ENCODE measurements at places on chromosomes 13 and 19.

DNA sequence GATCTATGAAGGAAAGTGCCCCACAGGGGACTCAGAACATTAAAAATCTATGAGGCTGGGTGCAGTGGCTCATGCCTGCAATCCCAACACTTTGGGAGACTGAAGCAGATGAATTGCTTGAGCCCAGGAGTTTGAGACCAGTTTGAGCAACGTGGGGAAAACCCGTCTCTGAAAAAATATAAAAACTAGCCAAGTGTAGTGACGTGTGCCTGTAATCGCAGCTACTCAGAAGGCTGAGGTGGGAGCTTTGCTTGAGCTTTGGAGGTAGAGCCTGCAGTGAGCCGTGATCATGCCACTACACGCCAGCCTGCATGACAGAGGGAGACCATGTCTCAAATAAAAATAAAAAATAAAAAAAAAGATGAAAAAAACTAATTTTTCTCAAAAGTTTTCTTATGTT, 1070.6 kb downstream of the PCDH9 start:
- peak; percentile 41 for DNase-seq

GRCh38 chr19:2546128-2547032, 70.5 kb downstream of the GADD45B start:
- DNase-seq = peak; percentile 86

GRCh38 chr13:96871469-96871868, 122.8 kb downstream of the OXGR1 start:
- no peak for DNase-seq

- peak; percentile 41 for DNase-seq
These were observed 1.3 kb upstream of the LDLR start for GRCh38 chr19:11087870-11088505.

- no peak for DNase-seq
These were observed 1.1 kb downstream of the LNX2 start for GRCh38 chr13:27619093-27619727.

GRCh38 chr13:50713523-50714248, 129.8 kb downstream of the DLEU7 start:
- DNase-seq = no peak

- DNase-seq = no peak
These were observed 17.2 kb downstream of the BLOC1S3 start for GRCh38 chr19:45195764-45196163.

DNA sequence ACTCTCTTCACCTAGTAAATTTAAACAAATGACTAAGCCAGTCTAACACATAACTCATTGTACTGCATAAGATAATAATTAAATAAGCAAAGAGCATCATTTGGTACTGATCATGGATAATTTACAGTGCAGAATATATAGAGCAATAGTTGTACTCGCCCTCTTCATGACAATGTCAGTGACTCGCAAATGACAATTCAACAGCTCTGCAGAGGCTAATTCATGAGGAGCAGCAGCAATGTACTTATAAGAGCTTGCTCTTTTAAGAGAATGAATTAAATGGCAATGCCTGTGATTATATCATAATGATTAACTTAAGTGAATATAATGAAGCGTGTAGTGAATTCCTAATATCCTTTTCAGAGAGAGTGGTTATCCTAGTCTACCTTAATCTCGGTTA, 284.5 kb upstream of the PCDH20 start:
- DNase-seq = no peak

- no peak for DNase-seq
These were observed 693 bp upstream of the TMED1 start for GRCh38 chr19:10836479-10837330.

DNA sequence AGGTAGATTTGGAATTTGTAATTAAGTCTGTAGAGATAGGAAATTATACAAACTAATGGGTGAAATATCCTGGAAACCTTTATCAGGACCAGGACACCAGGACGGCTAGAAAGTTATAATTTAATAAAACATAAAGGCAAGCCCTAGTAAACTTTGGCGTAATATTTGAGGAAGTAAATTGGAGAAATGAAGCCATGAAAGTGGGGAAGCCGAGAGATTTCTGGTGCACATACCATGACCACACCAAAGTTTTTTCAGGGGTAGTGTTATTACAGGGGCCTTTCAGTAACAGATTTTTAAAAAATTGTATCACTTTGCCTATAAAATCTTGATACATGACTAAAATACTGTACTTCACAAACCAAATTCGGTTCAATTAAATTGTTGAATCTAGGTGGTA, 54.7 kb upstream of the URAD start:
- DNase-seq = no peak

DNA sequence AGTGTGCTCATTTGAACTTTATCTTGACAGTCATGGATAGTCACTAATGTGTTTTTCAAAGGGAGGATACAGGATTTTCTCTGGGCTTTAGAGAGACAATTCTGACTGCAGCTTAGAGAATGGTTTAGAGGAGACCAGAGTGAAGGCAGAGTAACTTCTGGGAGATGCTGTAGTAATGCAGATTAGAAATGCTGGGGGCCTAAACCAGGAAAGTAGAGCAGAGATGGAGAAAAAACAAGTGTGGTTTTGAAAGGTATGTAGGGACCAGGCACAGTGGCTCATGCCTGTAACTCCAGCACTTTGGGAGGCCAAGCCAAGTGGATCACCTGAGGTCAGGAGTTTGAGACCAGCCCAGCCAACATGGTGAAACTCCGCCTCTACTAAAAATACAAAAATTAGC, 18.3 kb upstream of the CEBPA start:
- DNase-seq = no peak

GRCh38 chr19:35902870-35903475, 644 bp downstream of the HCST start:
- no peak for DNase-seq

GRCh38 chr19:51489113-51489512, 10.8 kb downstream of the CEACAM18 start:
- no peak for DNase-seq

DNA sequence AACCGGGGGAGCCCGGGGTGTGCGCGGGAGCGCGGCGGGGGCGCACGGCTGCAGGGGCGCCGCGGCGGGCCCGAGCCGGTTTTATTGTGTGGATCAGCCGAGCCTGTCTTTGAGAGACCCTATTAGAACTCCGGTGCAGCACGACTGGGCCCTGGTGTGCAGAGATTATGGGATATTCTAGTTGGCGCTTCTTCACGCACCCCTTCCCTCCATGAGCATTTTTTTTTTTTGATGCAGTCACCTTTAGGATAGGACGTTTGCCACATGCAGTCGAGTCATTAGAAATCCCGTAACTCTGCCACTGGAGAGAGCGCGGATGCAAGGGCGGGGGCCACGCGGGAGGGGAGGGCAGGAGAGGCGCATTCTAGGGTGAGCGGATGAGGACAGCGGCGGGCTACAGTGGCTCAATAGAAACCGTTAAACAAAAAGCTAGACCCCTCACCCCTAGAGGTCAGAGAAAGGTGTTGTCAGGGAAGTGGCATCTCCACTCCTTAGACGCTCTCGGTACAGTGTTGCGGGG, 3.7 kb downstream of the FGF9 start:
- peak; percentile 84 for DNase-seq

GRCh38 chr19:18846862-18847548, 15.2 kb downstream of the UPF1 start:
- peak; percentile 89 for DNase-seq

DNA sequence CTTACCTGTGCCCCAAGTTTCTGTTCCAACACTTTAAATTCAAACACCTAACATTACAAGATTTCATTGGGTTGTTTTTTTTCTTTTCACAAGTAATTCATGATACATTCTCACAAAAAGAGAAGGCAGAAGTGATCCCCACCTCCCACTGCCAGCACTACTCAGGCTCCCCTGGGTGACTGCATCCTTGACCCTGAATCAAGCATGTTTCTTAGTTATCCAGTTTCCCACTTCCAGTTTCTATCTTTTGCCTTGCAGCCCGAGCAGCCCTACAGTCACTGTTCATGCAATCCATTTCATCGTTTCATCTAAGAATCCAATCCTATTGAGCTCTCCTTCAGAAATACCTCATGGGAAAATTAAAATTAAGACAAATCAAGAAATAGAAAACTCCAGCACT, 61.4 kb downstream of the RNASEH2B start:
- DNase-seq = no peak

DNA sequence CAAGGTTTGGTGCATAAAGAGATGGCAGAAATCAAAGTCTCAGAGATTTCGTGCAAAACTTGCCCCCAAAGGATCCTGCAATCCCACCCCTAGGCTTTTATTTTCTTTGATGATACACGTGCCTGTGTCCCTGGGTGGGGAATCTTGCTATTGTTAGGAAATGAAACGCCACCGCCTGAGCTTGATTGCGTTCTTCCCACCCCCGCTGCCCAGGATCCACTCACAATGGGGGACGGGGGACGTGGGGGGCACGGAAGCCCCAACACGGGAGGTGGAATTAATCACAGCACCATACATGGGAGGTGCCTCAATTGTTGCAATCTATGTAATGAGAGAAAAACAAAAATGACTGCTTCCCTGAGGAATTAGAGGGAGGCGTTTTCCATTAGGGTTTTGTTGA, 39.6 kb downstream of the ZNRF4 start:
- no peak for DNase-seq

DNA sequence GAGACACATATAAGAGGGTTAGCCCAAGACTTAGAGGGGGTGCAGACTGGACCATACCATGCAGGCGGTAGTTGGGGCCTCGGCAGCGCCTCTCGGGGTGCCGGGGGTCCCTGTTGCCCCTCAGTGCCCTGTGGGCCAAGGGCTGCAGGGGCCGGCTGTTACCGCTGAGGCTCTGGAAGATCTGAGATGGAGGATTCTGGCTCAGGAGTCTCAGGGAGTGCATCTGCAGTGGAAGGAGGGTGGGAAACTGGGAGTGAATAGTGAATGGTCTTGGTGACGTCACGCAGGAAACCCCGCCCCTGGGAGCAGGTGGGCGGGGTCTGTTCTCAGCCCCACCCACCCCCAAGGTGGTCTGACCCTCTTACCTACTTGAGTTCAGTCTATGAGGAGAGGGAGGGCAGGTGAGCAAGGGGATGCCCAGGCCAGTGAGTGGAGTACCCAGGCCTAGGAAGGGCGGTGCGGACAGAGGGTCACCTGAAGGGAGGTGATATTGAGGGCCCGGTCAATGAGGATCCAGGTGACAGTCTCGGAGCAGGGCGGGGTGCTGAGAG, 1.7 kb upstream of the DBP start:
- no peak for DNase-seq

- no peak for DNase-seq
These were observed 15.4 kb downstream of the PIP5K1C start for GRCh38 chr19:3684817-3685410.

- no peak for DNase-seq
These were observed 36.7 kb upstream of the SERP2 start for GRCh38 chr13:44336934-44337333.

DNA sequence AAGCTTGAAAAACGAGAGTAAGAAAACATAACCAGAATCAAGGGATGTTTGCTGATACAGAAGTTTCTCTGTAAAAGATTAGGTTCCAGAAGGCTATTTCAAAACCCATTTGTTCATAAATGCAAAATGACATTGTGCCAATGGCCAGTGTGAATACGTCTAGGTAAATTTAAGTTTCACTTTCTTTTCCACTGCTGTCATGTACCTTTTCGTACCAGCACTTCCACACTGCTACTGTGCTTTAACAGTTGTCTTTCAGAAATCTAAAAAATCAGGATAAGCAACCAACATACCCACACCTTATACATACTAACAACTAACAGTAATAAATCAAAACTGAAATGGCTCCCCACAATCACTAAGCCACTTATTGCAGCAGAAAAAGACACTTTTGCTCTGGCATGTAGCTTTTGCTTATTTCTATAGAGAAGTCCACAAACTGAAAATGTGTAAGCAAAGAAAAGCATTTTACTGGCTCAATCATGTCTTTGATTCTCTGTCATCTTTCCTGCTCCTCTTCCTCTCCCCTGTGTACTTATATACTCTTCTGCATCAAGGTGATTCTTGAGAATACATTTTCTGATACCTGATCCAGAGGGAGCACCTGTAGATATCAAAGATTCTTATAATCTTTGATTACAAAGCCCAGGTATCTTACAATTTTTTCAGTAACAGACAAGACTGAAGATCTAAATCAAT, 34.3 kb downstream of the ELF1 start:
- no peak for DNase-seq

DNA sequence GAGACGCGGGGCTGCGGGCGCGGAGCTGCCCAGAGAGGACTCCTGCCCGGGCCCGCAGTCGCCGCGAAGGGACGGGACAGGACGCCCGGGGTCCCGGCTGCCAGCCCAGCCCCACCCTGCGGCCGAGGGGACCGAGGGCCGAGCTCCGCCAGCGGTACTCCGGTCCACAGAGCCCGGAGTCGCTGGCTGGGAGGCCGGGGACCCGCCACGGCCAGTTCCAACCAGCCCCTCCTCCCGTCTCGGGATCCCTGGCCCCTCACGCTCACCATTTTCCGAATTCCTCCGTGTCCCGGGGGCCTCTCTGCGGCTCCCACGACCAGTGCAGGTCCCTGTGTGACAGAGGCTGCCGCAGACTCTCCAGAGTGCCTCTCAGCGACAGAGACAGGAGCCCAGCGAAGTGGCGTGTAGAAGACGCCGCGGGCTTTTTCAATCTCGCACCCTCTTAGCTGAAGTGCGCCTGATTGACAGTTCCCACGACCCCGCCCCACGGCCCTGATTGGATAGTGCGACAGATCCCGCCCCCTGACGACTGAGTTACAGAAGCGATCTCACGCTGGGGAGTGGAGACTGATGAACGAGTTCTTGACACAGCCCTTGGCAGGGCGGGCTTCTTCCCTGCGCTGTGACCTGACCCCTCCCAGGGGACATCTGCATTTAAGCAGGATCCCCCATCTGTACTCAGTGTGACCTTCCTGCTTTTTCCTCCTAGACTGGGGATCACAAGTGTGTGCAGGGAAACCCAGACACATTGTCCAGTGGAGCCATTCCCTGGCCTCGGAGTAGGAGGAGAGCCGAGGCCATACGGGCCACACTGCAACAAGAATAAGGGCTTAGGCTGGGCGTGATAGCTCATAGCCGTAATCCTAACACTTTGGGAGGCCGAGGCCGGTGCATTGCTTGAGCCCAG, 44.0 kb downstream of the ZNF823 start:
- DNase-seq = peak; percentile 99

DNA sequence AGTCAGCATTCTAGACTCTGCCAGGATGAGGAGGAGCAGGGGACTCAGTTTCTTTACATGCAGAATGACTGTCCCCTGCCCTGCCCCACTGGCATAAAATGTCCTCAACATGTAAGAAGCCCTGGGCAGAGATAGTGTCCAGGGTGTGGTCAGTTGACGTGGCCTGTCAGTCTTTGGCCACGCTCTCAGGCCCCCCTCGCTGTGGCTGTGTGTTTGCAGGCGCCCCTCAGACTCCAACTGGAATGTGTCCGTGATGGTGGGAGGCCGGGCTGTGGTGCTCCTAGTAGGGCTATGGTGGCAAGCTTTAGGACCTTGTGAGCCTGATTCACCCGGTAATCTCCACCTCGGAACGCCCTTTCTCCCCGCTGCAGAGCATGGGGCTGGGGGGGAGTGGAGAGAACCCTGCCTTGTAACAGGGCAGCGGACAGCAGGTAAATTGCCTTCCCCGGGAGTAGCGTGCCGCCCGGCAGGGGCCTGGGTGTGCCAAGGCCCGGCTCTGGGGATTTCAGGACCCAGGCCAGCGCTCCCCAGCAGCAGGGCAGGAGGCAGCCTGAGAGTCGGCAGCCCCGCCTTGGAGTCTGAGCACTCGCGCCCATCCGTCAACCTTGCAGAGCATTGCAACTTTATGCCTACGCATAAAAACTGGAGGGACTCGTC, 62.3 kb downstream of the CHST8 start:
- DNase-seq = no peak

GRCh38 chr13:99977334-99977911, 4.2 kb upstream of the ZIC2 start:
- DNase-seq = peak; percentile 72

GRCh38 chr19:47704024-47704423, 9.2 kb upstream of the EHD2 start:
- no peak for DNase-seq

GRCh38 chr13:46106839-46107371, 2.1 kb upstream of the CPB2 start:
- no peak for DNase-seq

GRCh38 chr13:28641600-28641926, 17.4 kb upstream of the POMP start:
- no peak for DNase-seq
